Stimulated activated CD4-positive, alpha-beta T cell treated with anti-CD3 and anti-CD28 coated beads, TNF-alpha, amount 100 ng/mL, for 24 hours (primary cell): ENCODE measurements at places on chromosomes 6 and 20.

- DNase-seq = no peak
Observed at GRCh38 chr6:105896052-105896820, 189.9 kb upstream of the PRDM1 start.

GRCh38 chr20:24507182-24507853, 37.9 kb downstream of the SYNDIG1 start:
- no peak for DNase-seq

DNA sequence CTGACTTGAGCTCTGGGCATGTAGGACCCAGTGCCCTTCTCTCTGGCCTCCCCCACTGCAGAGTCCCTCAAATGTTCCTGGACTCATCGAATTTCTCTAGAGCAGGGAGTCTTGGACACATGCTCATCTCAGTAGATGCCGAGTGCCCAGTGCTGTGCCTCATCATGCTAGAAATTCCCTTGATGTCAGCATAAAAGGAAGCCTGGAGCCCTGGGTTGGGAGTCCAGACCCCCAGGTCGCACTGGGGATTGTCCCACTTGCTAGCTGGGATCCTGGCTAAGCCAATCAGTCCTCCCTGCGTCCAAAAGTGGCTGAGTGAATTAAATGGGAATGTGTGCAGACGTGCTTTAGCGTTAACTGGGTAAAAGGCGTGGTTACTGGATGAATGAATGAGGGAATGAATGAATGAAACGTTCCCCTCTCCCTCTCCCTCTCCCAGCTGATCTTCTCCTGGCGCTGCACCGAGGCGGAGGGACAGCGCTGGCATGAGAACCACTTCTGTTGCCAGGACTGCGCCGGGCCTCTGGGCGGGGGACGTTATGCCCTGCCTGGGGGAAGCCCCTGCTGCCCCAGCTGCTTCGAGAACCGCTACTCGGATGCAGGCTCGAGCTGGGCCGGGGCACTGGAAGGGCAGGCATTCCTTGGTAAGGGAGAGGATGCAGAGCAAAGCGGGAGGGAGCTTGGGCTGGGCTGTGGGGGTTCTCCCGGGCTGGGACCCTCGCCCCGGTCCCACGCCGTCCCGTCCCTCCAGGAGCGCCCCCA, 1.6 kb upstream of the TOMM6 start:
- no peak for DNase-seq

DNA sequence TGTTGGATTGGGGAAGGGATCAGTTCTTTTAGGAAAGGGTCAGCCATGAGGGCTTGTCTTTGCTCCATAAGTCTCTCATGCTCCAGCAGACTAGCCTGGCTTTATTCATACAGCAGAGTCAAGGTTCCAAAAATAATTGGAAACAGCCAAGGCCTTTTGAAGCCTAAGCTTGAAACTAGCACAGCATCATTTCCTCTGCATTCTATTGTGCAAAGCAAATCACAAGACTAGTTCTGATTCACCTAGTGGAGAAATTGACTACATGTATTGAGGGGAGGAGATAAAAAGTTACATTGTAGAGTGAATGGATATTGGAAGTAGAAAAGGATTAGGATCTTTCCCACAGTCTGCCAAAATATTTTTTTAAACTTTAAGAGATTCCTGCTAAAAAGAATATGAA, 159.3 kb upstream of the PLCB4 start:
- no peak for DNase-seq

GRCh38 chr6:148069256-148069655, 273.4 kb upstream of the SASH1 start:
- DNase-seq = no peak

GRCh38 chr6:134233180-134233955, 84.5 kb downstream of the SGK1 start:
- DNase-seq = no peak

DNA sequence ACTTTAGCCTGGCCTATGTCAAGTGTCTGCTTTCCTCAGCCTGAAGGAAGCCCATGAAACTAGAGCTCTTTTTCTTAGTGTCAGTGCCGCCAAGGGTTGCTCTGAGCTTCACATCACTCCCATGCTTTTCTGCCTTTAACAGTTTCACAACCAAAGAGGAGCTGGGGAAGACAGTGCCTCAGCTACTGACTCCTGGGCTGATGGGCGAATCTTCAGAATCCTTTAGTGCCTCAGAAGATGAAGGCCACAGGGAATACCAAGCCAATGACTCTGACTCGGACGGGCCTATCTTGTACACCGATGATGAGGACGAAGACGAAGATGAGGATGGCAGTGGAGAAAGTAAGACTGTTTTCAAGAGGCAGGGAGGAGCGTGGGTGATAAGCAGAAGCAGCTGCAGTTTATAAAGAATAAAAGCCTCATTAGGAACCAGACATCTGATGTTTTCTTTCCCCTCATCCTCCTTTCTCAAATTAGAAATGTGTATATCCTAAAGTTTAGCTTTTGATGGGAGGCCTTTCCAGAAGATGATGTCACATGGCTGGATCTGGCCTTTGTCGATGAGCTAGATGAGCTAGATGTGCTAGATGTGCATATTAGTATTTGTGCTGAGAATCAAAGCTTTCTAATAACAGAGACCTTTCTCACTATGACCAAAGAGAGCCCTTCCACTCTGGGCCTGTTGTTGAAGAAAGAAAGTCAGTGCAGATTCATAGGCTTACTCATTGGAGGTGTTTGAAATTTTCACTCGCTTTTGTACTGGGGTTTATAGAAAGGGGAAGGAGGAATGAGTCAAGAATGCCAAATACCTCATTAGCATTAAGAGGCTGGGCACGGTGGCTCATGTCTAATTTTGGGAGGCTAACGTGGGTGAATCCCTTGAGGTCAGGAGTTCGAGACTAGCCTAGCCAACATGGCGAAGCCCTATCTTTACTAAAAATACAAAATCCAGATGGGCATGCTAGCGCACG, 70.7 kb upstream of the LTV1 start:
- DNase-seq = no peak

- DNase-seq = no peak
Observed at GRCh38 chr6:101392586-101393230, 800 bp upstream of the GRIK2 start.

- DNase-seq = no peak
Observed at GRCh38 chr6:112980676-112981075, 633.5 kb downstream of the RFPL4B start.

DNA sequence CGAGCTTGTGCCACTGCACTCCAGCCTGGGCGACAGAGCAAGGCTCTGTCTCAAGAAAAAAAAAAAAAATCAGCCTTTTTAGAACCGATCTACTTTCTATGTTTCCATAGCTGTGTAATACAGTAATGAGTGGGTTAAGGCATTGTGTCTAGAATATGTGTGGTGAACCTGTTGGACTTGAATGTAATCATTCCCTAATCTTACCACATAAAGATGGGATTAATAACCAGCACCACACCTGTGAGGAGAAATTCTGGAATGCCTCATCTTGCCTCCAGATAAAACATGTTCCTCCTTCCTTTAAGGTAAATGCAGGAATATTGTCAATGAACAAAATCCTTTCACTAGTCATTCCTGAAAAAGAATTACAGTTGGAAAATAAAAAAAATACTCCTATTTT, 43.7 kb downstream of the MAPK14 start:
- DNase-seq = no peak

DNA sequence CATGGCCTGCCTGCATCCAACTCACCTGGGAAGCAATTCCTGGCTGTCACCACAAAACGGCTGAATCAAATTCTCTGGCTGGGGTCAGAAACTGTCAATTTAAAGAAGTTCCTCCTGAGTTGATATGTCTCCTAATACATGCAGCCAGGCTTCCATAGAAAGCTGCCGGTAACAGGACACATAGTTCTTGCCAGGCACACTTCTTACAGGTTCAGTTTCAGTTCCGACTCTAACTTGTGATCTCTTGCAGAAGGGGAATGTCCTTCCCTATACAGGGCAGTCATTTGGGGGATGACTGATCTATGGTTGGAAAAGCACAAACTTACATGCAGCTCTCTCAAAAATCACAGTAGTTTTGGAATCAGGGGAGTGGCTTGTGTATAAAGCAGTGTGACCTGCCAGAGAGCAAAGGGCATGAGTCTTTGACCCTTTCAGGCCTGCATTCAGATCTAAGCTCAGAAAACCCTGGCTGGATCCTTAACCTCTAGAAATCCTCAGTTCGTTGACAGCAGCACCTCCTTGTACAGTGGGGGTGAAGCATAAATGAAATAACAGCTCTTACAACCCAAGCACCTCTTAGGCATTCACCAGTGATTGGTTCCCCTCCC, 195.6 kb downstream of the SCP2D1 start:
- DNase-seq = no peak

- DNase-seq = no peak
Observed at GRCh38 chr20:15396026-15396425, 1058.6 kb upstream of the FLRT3 start.

GRCh38 chr6:91088515-91088914, 501.6 kb upstream of the MAP3K7 start:
- no peak for DNase-seq

- DNase-seq = no peak
Observed at GRCh38 chr6:151948002-151948743, 140.7 kb downstream of the ESR1 start.

GRCh38 chr6:80640176-80640575, 533.7 kb downstream of the BCKDHB start:
- DNase-seq = no peak

DNA sequence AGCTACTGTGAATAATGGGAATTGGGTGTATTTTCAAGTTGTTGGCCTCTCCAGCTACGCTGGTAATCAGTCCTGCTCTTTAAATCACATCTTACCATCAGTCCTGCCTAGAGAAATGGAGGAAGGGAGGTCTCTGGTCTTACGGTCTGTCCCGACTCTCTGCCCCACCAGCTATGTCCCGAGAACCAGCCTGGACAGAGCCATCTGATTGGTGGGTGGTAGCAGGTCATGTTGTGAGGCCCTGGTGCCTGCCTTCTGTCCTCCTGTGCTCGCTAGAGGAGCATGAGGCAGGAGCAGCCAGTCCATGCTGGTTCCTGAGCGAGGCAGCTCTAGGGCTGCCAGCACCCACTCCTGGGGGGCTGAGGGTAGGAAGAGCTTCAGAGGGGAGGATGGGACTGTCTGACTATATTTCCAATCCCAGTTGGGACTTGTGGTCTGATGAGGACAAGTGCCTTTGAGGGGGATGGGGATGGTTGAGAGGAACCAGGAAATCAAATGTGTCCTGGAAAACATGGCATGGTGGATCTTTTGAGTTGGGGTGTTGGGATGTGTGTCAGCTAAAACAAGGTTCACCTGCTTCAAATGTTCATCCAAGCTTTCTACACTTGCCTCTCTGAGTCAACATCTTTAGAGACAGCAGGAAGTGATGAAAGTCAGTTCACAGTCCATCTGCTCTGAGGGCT, 33.0 kb downstream of the SYNJ2 start:
- no peak for DNase-seq

- no peak for DNase-seq
Observed at GRCh38 chr6:102501615-102502014, 1108.1 kb downstream of the GRIK2 start.

- no peak for DNase-seq
Observed at GRCh38 chr20:62999580-62999979, 7.2 kb downstream of the BHLHE23 start.

DNA sequence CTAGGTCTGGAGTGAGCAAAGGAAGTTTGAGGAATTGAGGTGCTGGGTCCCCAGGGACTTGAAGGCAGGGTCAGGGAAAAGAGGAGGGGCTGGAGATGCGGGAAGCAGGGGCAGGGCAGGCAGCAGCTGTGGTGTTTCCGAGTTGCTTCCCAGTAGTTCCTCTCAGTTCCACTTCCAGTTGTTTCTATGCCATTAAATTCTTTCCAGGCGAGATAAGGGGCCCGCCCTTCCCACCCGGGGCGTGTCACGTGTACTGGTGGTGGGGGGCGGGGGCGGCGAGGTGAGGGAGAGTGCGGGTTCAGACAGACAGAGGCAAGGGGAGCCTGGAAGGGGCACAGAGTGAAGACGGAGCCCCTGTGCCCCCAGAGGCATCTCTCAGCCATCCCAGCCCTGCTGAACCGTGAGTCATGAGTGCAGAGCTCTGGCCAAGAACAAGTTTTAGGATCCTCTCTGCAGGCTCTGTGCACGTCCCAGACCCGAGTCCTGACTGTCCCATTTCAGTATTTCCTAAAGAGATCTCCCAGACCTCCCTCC, 977 bp downstream of the TNXB start:
- DNase-seq = no peak
